ENCODE measurements at places on chromosomes 3 and 15.

DNA sequence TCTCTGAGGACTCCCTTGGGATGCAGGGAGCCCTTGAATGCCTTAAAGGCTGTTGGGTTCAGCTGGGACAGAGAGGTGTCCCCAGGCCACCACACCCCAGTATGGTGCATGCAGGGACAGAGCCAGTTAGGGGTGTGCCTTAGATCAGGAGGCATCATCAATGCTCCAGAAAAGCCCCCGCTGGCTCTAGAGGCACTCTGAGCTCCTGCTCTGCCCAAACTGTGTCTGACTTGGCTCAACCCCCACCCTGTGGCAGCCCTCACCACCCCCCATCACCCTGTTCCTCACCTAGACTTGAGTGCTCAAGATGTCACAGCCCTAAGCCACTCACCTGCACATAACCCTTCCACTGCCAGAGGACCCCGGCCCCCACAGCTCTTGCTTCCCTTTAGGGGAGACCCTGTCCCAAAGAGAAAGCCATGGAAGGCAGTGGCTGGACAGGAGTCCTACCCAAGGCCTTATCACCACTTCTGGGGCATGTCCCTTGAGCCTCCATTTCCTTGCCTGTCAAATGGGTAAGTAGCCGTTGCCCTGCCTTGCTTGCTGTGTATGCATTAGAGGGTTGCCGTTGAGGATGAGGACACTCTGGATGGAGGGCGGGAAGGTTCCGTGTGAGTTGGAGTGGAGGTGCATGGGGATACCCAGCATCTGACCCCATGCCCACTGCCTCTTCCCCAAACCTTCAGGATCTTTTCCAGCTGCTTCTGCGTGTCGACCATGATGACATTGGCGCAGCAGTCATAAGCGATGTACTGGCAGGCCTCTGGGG, 41.4 kb downstream of the ACSBG1 start:
- no peak for DNase-seq

GRCh38 chr3:10968401-10968800, 24.1 kb upstream of the SLC6A1 start:
- DNase-seq: no peak

GRCh38 chr3:150376001-150376848, 31.9 kb upstream of the TSC22D2 start:
- DNase-seq: no peak

DNA sequence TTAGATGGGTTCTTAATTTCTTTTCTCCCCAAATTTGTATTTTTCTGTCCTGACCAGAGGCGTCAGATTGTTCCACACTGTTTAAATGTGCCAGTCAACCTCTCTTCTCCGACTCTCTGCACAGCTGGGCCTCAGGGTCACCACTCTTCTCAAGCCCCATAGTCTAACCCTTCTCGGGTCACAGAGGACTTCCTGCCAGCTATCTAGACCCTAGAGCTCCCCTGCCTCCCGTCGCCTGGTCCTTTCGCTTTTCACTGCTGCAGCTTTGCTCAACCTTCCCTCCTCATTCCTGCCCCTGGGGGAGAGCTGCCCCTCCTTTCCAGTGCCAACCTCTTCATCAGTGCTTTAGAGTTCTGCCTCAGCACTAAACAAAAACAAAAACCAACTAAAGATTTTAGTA, 151.7 kb downstream of the ATG7 start:
- DNase-seq: no peak

DNA sequence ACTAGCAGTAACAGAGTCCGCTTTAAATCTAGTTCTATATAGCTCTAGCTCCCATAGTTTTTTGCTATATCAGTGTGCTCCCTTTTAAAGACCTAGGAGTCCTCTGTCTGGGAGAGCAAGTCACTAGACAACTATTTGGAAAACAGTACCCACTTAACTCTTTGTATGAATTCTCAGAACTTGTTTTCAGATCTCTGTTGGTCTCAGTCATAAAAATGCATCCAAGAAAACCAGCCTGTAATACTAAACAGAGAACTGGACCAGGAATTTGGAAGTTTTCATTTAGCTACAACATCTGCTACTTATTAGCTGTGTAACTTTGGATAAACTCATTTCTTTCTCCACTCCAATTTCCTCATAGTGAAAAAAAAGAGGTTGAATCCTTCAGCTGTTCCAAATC, 56.9 kb upstream of the C3orf49 start:
- no peak for DNase-seq

GRCh38 chr3:150613034-150613433, 9.9 kb downstream of the SELENOT start:
- DNase-seq: no peak

GRCh38 chr15:34116620-34117019, 14.7 kb downstream of the PGBD4 start:
- DNase-seq: no peak

- DNase-seq: no peak
Measured at GRCh38 chr15:58506783-58507668, 75.2 kb downstream of the LIPC start.

DNA sequence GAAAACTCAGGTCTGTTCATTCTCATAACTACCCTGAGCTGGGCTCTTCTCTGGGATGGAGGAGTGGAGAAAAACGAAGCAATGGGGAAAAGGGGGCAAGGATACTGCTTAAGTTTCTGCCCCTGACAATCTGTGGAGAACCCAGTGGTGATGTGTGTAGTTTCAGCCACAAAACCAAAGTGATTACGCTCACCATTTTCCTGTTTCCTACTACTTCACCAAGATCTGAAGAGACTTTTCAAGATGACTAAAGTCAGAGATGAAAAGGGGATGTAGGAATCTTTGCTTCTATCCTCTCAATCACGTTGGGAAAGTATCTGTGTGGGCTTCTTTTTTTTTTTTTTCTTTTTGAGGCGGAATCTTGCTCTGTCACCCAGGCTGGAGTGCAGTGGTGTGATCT, 8.3 kb upstream of the UBE2E1 start:
- no peak for DNase-seq

- no peak for DNase-seq
Measured at GRCh38 chr3:145190138-145190537, 970.8 kb downstream of the PLOD2 start.

GRCh38 chr3:155211940-155212339, 81.5 kb downstream of the STRIT1 start:
- no peak for DNase-seq

- no peak for DNase-seq
Measured at GRCh38 chr3:193148688-193149473, 92.1 kb upstream of the PLAAT1 start.

GRCh38 chr15:64816452-64816851, 9.0 kb downstream of the PIF1 start:
- DNase-seq: no peak

DNA sequence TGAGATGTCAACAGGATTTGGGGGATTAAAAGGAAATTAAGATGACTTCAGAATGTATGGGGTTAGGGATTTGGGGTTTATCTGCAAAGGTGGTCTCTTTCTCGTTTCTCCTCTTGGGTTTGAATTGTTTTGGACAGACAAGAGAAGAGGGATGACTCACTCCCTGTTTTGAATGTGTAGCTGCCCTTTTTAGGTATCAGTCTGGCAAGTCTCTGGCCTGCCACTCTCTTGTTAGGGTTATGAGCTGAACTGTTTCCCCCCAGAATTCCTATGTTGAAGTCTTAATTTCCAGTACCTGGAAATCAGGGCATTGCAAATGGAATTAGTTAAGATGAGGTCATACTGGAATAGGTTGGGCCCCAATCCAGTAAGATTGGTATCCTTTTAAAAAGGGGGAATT, 291.7 kb downstream of the MEX3B start:
- no peak for DNase-seq

DNA sequence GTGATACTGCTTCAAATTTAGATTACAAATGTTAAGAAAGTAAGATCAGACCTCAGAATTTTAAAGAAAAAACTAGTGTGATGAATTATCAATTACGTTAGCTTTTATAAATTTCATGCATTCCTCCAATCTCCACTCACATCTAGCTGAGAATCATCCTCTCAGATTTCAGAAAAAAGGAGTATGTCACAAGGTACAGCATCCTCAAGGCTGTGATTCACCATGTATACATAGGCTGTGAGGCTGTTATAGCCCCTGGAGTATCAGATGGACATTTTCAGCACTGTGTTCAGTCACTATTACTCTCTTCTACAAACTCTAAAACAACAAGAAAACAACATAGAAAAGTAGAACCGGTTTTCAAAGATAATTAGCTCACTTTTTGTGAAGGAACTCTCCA, 214.4 kb downstream of the PCCB start:
- DNase-seq: no peak

DNA sequence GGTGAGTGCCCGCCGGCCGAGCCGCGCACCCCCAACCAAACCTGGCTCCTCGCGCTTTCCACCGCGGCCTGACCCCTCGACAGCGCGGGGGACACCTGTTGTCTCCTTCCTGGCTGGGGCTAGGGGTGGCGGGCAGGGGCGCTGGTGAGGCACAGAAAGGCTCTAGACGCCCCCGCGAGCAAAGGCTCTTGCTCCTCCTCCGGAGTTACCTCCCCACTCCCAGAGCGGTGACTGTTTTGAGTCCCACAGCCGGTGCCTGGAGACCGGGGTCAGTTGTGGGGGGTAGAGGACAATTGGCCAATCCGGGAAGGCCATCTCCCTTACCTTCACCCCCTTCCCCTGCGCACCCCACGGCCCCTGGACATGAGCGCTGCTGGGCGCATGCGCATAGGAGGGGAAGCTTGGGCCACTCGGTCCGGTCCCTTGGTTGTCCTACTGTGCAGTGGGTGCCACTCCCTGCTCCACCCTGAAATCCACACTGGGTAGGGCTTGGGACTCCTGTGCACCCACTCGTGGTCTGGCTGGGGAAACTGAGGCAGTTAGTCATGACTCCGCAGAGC, 554 bp downstream of the CHST13 start:
- no peak for DNase-seq

DNA sequence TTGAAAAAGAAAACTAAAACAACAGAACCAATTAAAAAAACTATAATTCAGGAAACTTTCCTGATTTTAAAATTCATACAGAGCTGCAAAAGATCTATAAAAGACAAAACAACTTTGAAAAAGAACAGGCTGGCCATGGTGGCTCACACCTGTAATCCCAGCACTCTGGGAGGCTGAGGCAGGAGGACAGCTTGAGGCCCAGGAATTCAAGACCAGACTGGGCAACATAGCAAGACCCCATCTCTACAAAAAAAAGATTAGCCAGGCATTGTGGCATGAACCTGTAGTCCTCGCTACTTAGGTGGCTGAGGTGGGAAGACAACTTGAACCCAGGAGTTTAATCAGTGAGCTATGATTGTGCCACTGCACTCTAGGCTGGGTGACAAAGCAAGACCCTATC, 6.7 kb downstream of the CEP70 start:
- DNase-seq: no peak

DNA sequence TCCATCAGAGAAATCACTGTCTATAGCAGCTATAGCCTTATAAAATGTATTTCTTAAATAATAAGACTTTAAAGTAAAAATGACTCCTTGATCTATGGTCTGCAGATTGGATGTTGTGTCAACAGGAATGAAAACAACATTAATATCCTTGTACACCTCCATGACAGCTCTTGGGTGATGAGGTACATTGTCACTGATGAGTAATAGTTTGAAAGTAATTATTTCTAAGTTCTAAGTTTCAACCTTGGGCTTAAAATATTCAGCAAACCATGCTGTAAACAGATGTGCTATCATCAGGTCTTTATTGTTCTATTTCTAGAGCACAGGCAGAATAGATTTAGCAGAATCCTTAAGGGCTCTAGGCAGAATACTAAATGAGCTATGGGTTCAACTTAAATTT, 568.2 kb upstream of the BCHE start:
- DNase-seq: no peak

GRCh38 chr3:89107461-89108290, at the start of gene EPHA3:
Gene EPHA3, plus strand, starts transcription at chr3:89107621. Its CDS starts 128 bp downstream, at chr3:89107749.
- no peak for DNase-seq

GRCh38 chr3:17047894-17048293, 163.1 kb downstream of the PLCL2 start:
- DNase-seq: no peak

GRCh38 chr3:52452126-52452525, 1.7 kb downstream of the TNNC1 start:
- DNase-seq: no peak

GRCh38 chr15:57792724-57793449, 86.4 kb downstream of the POLR2M start:
- DNase-seq: no peak

- DNase-seq: no peak
Measured at GRCh38 chr3:190642016-190642415, 128.1 kb downstream of the IL1RAP start.

- DNase-seq: no peak
Measured at GRCh38 chr3:14913926-14914778, 33.2 kb upstream of the NR2C2 start.

- DNase-seq: no peak
Measured at GRCh38 chr3:171828902-171829770, 14.0 kb upstream of the TMEM212 start.

All from stimulated activated CD8-positive, alpha-beta memory T cell treated with anti-CD3 and anti-CD28 coated beads, Interleukin-12 subunit alpha, Interleukin-12 subunit beta, amount 100 ng/mL, for 1 hour (primary cell).